CD4-positive, alpha-beta T cell treated with Interferon alpha-2 for 1 hour (primary cell): ENCODE measurements at places on chromosomes 2 and 18.
A peak's percentile ranks its signal among the peaks of the same experiment; 100 is the strongest.

- no peak for DNase-seq
These were observed 1027.7 kb downstream of the TMEM182 start for GRCh38 chr2:103789381-103790095.

- no peak for DNase-seq
These were observed 71.4 kb upstream of the LDLRAD4 start for GRCh38 chr18:13147130-13147529.

DNA sequence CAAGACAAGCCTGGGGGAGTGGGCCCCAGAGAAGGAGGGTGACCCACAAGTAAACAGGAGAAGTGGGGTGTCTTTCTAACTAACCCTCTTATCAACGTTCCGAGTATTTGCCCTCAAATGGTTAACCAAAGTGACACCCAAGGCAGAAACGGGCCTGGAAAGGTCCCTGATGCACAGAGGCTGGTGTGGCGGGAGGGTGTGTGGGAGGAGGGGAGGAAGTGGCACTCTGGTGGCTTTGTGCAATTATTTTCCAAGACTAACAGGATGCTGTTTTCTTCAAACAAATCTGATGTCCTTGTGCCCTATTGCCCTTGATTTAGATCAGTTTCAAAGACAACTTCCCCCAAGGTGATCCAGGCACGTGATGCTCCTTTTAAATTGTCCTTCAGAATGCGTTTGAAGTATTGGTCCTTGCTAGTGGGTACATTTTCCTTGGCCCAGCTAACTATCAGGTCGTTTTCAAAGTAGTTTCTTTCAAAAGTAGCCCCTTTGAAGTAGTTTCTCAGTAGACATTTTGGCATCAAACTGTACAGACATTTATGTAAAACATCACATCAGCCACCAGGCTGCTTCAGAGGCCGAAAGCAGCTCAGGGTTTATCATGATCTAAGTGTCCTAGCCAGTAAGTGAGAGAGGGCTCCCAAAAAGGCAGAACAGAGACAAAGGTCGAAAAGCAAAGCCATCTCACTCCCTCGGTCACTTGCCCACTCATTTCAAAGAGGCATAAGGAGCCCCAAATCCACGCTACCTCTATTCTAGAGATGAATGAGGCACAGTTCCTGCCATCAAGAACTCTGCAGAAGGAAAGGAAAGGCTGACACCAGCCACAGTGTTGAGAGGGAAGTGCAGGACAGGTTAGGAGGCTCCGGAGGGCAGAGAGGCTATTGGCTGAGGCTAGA is 371.1 kb upstream of the ID2 start:
- peak; percentile 38 for DNase-seq

GRCh38 chr2:6864923-6865345 is 773 bp downstream of the CMPK2 start:
- no peak for DNase-seq

GRCh38 chr2:222052934-222053367 is 245.8 kb downstream of the PAX3 start:
- no peak for DNase-seq

GRCh38 chr18:10751653-10752052 is 225.8 kb downstream of the NAPG start:
- DNase-seq, result no peak

- no peak for DNase-seq
These were observed 52.9 kb downstream of the RNU4ATAC start for GRCh38 chr2:121583555-121583954.

DNA sequence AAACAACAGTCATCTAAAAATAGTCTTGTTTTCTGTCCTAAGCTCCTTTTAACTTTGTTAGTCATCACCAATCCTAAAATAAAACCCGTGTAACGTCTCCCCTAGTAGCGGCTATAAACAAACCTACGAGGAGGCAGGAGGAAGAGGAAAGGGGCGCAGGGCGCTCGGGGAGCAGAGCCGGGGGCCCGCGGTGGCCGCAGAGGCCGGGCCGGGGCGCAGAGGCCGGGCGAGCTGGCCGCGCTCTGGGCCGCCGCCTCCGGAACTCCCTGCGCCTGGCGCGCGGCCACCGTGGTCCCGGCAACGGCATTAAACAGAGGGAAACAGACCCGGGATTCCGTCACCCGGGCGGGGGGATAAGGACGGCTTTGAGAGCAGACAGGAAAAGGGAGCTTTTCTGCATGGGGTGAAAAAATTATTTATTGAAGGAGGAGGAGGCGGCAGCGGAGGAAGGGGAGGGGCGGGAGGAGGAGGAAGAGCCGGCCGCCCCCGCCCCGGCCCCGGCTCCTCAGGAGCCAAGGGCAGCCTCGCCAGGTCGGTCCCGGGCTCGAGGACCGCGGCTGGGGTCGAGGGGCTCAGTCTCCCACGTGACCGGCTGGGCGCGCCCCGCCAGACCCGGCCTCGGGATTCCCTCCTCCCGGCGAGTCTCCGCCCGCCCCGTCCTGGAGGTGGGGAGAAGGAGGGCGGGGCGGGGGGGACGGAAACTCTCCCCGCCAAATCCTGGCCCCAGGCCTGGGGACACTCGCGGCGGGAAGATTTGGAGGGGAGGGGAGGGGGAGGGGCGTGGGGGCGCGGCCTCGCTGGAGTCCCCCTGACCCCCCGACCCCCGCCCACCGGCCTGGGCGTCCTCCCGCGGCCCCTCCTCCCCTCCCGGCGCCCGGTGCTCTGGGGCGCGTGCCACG is 1.8 kb upstream of the NFATC1 start:
- peak; percentile 60 for DNase-seq

DNA sequence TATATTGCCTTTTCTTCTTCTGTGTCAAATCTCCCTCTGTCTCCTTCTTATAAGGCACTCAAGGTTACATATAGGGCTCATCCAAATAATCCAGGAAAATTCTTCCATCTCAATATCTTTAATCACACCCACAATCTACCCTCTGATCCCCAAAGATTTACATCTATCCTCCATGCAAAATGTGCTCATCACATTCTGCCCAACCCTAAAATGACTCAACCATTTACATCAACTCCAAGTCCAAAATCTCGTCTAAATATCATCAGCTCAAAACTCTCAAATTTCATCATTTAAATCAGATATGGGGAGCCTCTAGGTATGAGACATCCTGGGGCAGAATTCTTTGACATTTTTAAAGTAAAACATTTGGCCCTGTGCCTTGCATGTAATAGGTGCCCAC is 1349.8 kb downstream of the SUCLG1 start:
- DNase-seq, result no peak

DNA sequence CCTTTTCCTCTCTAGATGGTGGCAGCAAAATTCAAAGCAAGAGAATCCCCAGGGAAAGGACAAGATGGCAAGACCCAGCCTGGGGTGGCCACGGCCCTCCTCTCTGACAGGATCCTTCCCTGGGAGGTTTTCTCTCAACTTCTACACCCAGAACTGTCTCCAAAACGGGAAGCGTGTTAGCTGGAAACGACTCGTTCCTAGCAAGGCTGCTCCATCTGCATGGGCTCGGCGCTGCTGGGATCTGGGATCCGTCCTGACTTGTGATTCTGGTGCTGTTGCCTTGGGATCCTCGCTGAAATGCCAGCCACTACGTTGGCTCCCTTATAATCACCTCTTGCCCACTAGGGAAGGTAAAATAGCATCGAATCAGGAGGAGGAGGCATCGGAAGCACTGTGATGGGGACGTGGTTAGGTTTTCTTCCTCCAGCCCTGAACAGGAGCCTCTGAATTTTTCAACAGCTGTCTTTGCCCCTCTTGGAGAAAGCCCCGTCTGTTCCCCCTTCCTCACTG is 514.8 kb upstream of the MYT1L start:
- DNase-seq, result no peak

GRCh38 chr2:98028101-98028561 is 32.4 kb upstream of the TMEM131 start:
- no peak for DNase-seq

GRCh38 chr2:113755835-113756354 is 547 bp downstream of the SLC35F5 start:
- DNase-seq, result peak; percentile 56

DNA sequence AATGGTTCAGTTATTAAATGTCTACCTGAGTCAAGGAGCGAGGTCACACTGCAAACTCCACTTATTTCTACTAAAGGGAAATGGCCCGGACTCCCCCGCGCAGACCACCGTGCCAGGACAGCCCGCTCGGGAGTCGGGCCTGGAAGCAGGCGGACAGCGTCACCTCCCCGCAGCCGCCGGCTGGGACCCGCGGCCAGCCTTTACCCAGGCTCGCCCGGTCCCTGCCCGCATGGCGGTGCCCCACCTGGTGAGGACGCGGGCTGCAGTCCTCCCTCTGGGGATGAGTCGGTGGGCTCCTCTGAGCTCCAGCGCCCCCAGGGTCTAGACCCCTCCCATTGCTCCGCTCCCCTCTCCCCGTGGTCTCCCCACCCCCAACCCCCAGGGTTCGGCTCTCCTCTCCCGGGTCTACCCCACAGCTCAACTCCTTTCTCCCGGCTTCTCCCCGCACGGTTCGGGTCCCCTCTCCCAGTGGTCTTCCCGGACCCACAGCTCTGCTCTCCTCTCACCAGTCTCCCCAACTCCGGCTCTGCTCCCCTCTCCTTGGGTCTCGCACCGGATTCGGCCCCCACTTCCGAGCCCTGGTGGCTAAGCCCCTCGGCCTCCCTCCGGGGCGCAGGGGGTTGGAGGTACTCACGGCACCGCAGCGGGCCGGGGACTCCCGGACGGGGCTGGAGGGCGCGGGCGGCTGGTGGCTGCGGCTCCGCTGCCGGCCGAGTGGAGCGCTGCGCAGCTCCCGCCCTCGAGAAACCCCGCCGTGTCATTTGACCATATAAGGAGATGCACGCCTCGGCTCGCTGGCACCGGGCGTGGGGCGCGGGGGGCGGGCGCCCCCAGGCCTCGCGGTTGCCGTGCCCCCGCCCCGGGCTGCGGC is at the start of gene FHL2:
Gene FHL2, minus strand, starts transcription at position 716 of the 871 bp plus-strand sequence. CDS start 12,535 bp downstream, outside the sequence.
- peak; percentile 56 for DNase-seq

- DNase-seq, result peak; percentile 12
These were observed 21.2 kb upstream of the TET3 start for GRCh38 chr2:73963385-73964120.

GRCh38 chr2:128970332-128971116 is 651.9 kb upstream of the HS6ST1 start:
- no peak for DNase-seq

GRCh38 chr18:59861009-59861408 is 38.8 kb upstream of the PMAIP1 start:
- no peak for DNase-seq

DNA sequence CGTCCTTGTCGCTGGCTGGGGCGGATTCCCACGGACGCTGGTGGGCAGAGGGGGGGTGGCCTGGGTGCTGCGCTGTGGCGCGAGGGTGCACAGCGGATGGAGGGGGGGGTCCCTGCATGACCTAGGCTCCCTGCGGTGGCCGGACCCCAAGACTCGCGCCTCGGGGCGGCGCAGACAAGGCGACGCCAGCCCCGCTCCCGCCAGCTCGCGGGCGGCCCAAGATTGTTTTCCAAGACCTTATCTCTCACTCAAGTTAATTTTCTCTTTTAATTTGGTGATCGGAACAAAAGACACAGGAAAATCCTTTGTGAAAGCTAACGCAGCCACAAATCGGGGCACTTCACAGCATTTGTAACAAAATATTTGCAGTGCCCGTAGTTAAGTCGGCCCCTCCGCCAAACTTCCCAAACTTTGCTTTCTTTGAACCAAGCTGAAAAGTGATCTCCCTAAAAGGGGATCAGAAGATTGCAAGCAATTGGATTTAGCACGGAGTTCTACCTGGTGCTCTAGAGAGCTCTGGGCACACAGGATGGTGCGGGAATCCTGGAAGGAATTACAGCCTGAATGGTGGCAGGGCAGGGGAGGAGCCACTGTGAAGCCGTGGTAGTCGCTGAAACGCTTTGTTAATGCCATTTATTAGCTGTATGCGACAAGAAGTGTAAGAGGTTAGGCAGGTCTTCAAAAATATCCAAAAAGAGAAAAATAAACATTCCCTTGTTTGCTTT is 4.8 kb upstream of the ID2 start:
- DNase-seq, result no peak

DNA sequence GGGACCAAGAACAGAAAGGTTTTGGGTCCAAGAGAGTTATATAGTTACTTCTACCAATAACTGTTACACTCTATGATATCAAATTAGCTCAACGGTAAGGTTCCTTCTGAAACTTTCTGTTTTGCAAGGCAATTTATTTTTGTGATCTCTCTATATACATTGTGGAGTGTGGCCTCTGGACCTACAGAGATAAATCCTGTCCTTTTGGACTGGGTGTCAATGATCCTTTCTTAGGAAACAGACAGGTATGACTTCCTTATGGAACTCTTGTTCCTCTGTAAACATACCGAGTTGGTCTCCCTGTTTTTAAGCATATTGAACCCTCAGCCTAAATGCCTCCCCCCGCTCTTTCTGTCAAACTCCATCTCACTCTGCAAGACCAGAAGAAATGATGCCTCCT is 1117.8 kb downstream of the BCL11A start:
- DNase-seq, result no peak

GRCh38 chr18:2529154-2529553 is 42.2 kb downstream of the METTL4 start:
- DNase-seq, result no peak

GRCh38 chr2:27766287-27766661 is 5.2 kb upstream of the MRPL33 start:
- no peak for DNase-seq

DNA sequence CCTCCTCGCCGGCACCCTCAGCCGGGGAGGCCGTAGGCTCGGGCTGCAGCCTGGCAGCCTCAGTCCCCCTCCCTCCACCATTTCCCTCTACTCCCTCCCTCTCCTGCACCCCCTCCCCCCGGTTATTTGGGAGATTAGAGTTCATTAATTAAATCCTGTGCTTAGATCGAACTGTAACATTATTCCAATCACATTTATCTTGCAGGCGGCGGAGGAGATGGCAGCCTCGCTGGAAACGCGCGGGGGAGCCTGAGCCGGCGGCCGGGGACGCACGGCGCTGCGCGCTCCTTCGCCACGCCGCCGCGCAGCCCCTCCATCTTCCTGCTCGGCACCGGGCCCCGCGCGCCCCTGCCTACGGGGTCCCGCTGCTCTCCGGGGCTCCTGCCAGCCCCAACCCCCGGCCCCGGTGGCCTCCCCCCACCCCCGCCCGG is at the start of gene ST8SIA3:
Gene ST8SIA3, plus strand, starts transcription at position 287 of the 431 bp plus-strand sequence. CDS start 290 bp downstream, outside the sequence.
- DNase-seq, result no peak

- DNase-seq, result no peak
These were observed 343.0 kb downstream of the NYAP2 start for GRCh38 chr2:225742487-225742886.

DNA sequence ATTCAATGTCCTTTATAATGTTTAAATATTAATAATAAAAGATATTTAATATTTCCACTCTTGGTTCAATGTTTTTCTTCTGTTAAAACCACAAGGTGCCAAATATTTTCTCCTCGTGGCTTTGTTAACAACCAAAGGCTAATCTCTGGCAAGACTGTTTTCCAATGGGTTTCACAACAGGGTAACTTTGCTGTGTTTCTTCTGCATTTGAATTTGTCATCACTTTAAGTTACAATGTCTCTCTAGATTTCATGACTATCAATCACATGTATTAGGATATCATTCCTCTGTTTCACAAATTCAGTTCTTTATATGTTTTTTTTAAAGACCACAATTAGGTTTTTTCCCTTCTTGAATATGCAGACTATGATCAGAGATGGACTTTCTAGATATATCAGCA is 469.8 kb upstream of the ACVR2A start:
- no peak for DNase-seq

GRCh38 chr18:75291460-75291859 is 80.9 kb downstream of the TSHZ1 start:
- DNase-seq, result no peak

- DNase-seq, result no peak
These were observed 370.8 kb downstream of the TMEM182 start for GRCh38 chr2:103132536-103133217.

- DNase-seq, result no peak
These were observed 162.1 kb upstream of the SH3BP4 start for GRCh38 chr2:234789556-234790325.
